ENCODE measurements at places on chromosomes 11 and 22. TPM values are rescaled to one million over a fixed set of nuclear protein-coding genes. Genes with fewer than 3 reads are reported as not detected.

CFAP300 gene
- not detected for total RNA-seq

SLC17A6 gene
- not detected for total RNA-seq

KRTAP5-11 gene
- not detected for total RNA-seq

KDM4D gene
- total RNA-seq, result 0.64 TPM

DRD2 gene
- total RNA-seq, result not detected

SPDYC gene
- not detected for total RNA-seq

PYGM gene
- total RNA-seq, result not detected

POTEH gene
- total RNA-seq, result not detected

ARHGAP8 gene
- total RNA-seq, result not detected

TEX54 gene
- not detected for total RNA-seq

ARHGAP1 gene
- 49.2 TPM for total RNA-seq
